Cortex of kidney (tissue), 1 donor: ENCODE measurements at places on chromosomes 5 and 9.

GRCh38 chr9:137247916-137248175 lies 3.2 kb upstream of the STPG3 start:
- no peak for DNase-seq

DNA sequence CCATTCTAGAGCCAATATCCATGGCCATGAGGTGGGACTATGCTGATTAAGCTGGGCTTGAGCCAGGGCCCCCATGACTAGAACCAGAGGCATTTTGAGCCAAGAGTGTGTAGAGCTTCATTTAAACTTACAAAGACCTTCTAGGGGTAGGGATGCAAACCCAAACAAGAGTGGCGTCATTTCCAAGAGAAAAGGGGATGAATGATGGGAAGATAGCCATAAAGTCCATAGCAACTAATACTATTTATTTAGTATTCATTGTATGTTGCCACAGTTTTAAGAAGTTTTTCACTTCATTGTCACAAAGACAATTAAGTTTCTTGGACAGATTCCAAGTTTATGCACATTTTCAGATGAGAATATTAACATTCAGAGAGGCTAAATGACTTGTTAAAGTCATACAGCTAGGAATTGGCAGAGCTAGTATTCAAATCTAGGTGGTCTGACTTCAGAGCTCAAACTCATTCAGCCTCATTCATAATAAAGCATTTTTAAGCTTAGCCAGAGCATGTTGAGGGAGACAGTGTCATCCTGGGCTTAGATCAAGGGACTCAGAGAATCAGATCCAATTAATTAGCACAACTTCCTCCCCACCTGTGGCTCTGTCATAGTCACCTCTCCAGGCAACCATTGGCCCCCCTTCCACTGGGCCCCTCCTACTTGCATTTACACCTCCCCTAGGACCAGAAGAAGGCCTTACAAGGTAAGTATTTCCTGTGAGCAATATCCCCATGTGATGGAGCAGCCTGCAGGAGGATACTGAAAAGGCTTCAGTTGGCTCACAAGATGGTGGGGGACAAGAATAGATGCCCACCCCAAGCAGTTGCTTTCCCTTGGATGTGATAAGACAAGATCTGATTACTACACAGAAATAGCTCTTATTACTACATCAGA lies 95.0 kb upstream of the PCSK1 start:
- no peak for DNase-seq

DNA sequence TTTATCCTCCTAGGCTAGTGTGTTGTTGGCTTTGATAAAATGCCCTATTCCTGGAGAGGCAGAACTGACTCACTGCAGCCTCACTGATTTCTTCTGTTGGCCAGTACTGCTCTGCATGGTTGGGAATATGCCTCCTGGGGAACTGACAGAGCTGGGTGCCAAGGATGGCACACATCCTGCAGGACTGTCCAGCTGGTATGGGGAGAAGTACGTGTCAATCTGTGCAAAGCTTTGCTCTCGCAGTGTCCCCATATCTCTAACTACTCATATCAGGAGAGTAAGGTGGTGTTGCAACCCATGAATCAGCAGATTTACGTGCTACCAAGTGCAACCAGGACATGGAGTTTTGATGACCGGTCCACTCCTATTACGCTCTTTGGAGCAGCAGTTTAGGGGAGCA lies 74.7 kb downstream of the TEK start:
- DNase-seq = no peak

- no peak for DNase-seq
These were observed 45.2 kb downstream of the ANKDD1B start for GRCh38 chr5:75656311-75657003.

DNA sequence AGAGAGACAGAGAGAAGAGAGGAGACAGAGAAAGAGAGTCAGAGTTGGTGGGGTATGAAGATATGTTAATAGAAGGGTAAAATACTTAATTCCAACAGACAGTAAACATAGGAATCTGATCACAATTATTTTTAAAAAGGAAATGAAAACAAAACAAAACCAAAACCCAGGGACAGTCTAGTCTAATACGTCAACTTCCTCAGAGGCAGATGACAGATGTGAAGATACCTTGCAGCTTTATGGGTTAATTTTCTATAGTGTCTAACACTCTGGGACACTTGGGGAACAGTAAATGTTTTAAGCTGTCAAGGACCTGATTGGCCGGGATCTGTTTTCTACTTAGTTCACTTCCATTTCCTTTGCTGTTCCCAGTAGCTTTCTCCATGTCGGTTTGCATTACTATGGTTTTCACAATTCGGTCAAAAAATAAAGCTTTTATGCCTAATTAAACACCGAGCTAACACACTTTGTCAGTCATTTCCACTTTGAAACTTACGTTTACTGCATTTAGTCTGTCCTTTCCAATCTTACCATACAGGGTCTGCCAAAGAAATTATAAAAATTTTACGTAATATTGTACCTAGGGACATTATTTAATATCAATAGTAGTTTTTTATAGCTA lies 216.5 kb downstream of the MCTP1 start:
- no peak for DNase-seq

- DNase-seq = no peak
These were observed 734 bp downstream of the PAEP start for GRCh38 chr9:135562235-135562745.

GRCh38 chr9:5481322-5482040 lies 28.9 kb upstream of the PDCD1LG2 start:
- no peak for DNase-seq

DNA sequence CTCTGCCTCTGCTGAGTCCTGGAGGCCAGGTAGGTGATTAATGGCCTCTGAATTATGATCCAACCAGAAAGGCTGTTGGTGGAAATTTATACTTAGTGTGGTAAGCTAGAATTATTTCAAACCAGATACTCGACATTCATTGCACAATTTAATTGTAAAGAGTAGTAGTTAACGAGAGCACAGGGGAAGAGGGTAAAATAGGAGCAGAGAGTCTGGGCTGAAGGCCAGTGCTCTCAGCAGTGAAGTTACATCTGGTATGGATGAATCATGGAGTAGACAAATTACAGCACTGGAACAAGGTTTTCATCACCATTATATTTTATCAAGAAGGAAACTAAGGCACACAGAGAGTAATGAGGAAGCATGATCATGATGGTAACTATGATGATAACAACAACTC lies 92.5 kb downstream of the TLR4 start:
- DNase-seq = no peak

DNA sequence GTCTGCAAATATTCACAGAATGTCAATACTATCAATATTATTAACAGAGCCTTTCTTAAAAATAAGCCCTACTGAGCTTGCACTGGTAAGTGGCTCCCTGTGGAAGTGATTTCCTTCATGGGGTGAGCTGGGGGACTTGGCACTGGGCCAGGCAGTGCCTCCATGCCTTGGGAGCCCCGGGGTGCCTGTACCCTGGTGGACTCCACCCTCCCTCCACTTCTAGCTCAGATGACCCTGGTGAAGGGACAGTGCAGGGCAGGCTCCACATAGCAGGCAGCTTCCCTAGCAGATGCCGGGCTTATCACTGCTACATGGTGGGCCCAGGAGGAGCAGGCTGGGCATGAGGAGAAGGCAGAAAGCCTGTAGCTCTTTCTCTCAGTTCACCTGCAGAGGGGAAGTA lies 119.2 kb downstream of the DCP2 start:
- no peak for DNase-seq

GRCh38 chr5:66353186-66353585 lies 209.1 kb downstream of the SREK1 start:
- no peak for DNase-seq

GRCh38 chr9:7794196-7794595 lies 5.4 kb downstream of the DMAC1 start:
- no peak for DNase-seq

DNA sequence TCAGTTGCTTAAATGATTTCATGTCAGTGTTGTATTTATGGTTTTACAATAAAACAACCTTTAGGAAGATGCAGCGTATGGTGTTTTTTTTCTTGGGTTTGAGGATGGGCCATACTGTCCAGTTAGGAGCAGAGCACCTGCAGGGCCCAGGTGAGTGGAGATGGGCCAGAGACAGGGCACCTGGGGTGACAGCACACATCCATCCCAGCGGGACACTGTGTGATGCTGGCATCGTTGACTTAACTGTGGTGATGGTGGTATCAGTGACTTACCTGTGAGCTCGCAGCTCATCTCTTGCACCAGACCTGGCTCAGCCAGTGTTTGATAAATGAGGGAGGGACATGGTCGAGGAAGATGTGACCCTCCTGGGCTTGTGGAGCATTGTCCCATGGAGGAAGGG lies 21.6 kb downstream of the AMBP start:
- DNase-seq = no peak

- no peak for DNase-seq
These were observed 737.6 kb upstream of the NUDT12 start for GRCh38 chr5:104299998-104300706.

- no peak for DNase-seq
These were observed 1.5 kb upstream of the GPRIN1 start for GRCh38 chr5:176611435-176611834.

- DNase-seq = no peak
These were observed 267.3 kb downstream of the EFNA5 start for GRCh38 chr5:107403228-107403953.

- DNase-seq = no peak
These were observed 76.9 kb downstream of the SYK start for GRCh38 chr9:90878562-90878961.

GRCh38 chr9:91155181-91155580 lies 206.5 kb downstream of the AUH start:
- DNase-seq = no peak

DNA sequence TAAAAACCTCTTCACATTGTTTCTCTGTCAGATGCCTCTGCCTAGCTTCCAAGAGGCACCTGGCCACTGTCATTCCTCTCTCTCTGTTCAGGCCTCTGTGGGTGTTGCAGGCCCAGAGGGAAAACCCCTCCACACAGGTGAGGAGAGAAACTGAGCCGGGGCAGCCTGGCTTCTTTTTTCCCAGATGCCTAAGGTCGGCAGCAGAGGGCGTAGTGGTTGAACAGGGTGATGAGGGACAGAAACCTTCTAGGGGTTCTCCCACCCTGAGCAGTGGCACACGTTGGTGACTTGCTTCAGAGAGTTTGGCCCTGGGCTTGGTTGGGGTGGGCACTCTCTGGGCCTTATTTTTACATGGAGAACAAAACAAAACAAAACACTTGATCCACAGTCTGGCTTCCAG lies 12.2 kb downstream of the IL9 start:
- no peak for DNase-seq

- DNase-seq = no peak
These were observed 208.8 kb downstream of the SAXO1 start for GRCh38 chr9:18824095-18824666.

GRCh38 chr9:136930014-136930413 lies 14.5 kb downstream of the FBXW5 start:
- DNase-seq = no peak

GRCh38 chr9:69175486-69175885 lies 1.4 kb downstream of the TJP2 start:
- DNase-seq = no peak
